Stimulated activated CD4-positive, alpha-beta T cell treated with anti-CD3 and anti-CD28 coated beads, Interleukin-12 subunit alpha, Interleukin-12 subunit beta, amount 100 ng/mL, for 24 hours (primary cell): ENCODE measurements at places on chromosomes 7 and 10.

DNA sequence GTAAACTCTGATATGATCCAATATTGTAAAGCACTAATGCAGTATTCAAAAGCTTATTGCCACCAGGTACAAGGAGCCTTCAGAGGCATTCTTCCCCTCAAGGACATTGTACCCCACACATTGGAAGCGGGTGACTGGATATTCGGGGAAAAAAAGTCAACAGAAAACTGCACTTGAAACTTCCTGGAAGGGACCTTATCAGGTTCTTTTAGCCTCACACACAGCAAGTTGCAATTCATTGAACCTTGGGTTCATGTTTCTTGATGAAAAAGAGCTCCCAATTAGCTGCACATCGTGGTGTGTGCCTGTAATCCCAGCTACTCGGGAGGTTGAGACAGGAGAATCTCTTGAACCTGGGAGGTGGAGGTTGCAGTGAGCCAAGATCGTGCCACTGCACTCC, 16.4 kb upstream of the MICU1 start:
- no peak for DNase-seq

- no peak for DNase-seq
Observed at GRCh38 chr7:44540592-44541027, 520 bp downstream of the NPC1L1 start.

DNA sequence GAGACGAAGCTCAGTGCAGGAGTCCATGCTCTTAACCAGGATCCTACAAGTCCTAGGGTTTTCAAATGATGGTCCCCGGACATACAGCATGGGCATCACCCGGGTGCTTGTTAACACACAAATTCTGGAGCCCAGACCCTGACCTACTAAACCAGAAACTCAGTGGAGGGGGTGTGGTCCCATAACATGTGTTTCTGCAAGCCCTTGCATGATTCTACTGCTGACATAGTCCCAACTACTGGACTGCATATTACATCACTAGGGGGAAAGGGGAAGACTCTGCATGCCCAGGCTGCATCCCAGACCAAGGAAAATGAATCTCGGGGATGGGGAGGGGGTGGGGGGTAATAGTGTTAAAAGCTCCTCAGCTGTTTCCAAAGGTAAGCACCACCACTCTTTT, 40.3 kb downstream of the GRB10 start:
- no peak for DNase-seq

- no peak for DNase-seq
Observed at GRCh38 chr7:49986191-49986590, 106.9 kb downstream of the ZPBP start.

- no peak for DNase-seq
Observed at GRCh38 chr10:44326474-44327030, 58.3 kb downstream of the CXCL12 start.

- DNase-seq, result no peak
Observed at GRCh38 chr10:2985729-2986232, 81.6 kb upstream of the PFKP start.

GRCh38 chr10:114110174-114110972, 63.6 kb downstream of the CCDC186 start:
- DNase-seq, result no peak

- DNase-seq, result no peak
Observed at GRCh38 chr7:36103837-36104561, 49.1 kb upstream of the EEPD1 start.

DNA sequence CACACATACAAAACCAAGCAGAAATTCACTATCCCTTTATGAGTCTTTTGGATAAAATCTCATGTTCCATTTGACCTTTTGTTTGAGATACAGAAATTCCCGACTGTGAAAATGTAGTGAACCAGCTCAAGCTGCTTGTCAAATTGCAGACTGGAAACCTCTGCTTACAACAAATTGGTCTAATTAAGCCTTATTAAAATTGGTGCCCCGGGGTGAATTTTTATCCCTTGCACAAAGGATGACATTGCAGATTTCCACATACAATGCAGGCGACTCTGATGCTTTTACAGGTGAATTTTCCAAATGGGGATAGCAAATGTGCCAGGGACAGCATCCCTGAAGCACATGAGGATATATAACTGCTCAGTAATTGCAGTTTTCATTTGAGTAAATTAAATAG, 257.3 kb downstream of the BMPER start:
- no peak for DNase-seq

- DNase-seq, result no peak
Observed at GRCh38 chr7:46600340-46600739, 679.3 kb upstream of the IGFBP3 start.

- DNase-seq, result no peak
Observed at GRCh38 chr10:10803278-10803677, 214.4 kb upstream of the CELF2 start.

DNA sequence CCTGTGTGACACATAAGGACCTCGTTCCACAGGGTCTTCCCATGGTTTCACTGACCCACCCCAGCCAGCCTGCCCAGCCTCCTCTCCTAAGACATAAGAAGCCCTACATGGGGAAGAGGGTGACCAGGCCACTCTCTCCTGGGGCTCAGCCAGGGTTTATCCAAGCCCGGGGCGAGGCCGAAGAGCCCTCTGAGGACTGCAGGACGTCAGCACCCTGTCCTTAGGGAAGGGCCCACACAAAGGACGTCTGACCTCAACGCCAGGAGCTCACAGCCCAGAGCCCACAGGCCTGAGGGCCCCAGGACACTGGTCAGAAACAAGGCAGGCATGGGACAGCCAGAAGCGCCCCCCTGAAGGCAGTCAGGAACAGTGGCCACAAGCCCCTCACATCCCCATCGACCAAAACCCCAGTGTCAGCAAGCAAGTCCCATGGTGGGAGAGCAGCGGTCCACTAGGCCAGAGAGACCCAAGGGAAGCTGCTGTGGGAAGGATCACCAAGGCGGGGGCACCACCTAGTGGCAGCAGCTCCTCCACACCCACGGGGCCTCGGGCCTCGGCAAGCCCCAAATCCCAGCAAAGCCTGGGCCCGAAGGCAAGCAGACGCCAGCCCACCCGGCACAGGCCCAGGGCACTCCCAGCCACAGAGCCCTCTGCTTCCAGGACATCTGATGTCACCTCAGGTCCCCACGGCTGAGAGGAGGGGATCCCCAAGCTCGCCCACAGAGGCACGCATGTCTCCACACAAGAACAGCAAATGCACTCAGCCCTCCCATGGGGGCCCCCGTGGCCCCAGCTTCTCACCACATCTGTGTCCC, 23.4 kb downstream of the MAD1L1 start:
- no peak for DNase-seq

DNA sequence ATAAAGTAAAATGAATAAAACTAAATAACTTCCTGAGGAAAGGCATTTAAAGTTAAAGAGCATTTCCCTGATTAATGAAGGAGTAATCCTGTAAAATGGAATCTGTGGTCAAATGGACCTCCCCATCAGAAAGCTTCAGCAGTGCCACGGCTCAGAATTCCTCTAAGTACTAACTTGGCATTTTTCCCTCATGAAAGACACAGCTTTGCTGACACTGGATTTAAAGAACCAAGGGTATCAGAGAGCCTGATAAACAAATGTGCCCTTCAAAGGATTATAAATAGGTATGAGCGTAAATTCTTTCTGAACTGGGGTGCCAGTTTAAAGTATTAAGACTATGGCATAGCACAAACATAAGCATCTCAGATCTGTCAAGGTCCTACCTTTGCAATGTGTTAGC, 24.2 kb upstream of the RNF148 start:
- DNase-seq, result no peak

DNA sequence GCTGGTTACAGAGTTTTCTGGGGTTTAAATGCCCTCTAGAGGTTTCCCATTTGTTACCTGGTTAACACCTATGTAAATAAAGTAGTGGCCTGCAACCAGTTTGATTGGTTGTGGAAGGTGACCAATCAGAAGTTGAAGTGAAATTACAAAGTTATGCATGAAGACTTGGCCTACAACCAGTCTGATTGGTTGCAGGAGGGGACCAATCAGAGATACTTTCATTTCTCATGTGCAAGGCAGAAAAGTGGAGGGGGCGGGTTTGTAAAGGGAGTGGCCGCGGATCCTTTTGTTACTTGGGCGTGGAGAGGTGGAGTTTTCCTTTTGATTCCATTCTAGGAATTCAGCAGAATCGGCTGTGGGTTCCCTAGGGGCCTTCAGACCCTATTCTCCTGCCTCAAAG, 80.8 kb downstream of the SEC23IP start:
- no peak for DNase-seq

DNA sequence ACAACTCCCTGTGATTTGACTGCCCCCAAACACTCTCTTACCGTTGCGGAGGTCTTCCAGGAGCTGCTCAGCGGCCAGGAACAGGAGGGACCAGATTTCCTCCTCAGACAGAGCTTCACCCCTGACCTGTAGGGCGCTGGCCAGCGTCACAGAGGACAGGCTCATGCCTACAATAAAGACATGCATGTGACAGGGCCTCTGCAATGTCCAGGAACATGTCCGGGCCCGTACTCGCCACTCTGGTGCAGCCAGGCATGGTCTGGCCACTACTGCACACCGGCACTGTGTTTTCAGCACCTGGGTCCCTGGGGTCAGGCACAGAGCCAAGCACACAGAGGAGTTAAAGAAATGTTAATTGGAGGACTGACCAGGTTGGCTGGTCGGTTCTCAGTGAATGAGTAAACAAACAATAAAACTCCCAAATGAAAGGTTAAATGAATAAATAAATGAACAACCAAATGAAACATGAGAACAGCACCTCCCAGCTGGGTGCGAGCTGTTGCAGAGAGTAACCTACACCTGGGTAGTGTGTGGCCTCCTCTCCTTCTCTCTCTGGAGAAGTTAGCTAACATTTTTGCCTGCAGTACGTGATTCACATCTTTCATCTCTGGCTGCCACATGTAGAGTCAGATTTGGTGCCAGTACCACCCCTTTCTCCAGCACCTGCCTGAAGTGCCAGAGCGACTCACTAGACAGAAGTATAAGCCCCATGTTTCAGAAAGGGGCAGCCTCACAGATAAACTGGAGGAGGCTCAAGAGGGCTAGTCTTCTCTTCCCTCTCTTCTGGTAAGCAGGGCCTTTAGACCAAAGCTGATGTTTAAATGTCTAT, 22.8 kb downstream of the FRMPD2 start:
- no peak for DNase-seq

DNA sequence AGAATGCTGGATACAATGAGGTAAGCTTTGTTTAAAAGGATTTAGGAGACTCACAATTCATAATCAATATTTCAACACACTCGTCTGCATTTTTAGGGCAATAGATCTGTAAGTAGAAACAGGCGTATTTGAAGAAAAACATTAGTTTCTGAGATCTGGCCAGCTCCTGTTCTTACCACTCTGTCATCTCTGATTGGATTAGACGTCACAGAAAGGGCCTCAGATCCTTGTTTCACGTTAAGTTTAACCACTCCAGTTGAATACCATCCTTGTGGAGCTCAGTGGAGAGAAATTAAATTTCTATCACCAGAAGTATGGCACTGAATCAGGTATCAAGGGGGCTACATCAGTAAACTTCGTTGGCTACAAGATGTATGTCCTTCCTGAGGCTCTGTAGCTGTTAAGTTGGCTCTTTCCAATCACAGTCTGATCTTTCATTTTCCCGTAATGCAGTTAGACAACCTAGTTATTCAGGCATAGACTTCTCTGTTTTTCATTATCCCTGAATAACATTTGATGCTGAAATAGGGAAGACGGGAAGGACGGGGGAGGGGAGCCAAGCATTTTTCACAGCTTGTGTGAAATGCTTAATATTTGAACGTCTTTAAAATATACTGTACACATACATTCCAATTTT, 659.2 kb upstream of the GALNT17 start:
- no peak for DNase-seq

DNA sequence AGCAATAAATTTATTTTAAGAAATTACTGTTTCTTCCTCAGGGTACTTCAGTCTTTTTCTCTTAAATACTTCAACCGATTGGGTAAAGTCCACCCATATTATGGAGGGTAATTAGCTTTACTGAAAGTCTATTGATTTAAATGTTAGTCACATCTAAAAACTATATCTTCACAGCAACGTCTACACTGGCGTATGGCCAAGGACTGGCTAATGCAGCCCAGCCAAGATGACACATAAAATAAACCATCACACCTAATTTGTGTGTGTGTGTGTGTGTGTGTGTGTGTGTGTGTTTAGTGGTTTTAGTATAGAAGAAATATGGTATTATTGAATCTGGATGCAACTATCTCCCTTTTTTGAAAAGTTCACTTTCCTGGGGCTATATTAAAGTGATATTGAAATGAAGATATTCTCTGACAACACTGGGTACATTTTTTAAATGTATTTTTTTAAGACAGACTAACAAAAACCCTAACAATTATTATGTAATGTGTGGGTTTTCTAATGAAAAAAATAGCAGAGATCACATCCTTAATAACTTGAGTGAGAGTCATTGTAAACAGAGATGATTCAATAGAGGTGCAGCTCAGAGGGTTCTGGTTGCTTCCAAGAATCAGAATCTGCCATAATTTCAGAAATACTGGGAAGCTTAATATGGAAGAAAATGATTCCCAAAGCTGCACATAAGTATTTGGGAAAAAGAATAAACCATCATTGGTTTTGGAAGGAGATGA, 584.2 kb upstream of the MBL2 start:
- no peak for DNase-seq

DNA sequence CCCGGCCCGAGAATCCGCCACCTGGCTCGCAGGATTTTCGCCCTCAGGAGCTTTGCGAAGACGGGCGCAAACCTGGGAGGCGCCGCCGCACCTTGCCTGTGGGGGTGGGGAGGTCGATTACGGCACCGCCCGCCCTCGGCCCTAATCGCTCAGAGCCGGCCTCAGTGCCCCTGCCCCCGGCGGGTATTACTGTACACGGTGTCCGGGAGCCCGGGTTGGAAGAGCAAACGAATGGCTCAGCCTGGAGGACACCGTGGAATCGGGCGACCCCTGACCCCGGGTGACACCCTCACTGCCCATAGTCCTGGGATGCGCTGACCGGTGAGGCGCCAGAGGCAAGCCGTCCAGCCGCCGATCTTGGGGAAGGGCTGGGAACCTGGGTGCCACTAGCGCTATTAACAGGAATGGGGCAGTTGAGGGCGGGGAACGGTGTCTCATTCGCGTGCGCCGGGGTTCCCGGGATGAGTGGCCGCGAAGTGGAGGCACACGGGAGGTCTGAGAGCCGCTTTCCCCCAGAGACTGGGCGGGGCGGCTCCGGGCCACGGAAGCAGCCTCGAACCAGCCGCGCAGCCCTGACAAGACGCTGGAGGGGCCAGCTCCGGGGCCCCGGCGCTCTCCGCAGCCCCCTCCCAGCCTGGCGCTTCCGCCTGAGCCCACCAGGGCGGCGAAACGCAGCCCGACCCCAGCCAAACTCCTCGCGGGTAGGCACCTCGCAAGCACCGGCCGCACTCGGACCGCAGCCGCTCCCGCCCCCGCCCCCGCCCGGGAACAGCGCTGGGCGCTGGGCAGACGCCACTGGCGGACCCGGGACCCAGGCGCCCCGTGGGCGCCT, 167.5 kb downstream of the NRF1 start:
- DNase-seq, result no peak

DNA sequence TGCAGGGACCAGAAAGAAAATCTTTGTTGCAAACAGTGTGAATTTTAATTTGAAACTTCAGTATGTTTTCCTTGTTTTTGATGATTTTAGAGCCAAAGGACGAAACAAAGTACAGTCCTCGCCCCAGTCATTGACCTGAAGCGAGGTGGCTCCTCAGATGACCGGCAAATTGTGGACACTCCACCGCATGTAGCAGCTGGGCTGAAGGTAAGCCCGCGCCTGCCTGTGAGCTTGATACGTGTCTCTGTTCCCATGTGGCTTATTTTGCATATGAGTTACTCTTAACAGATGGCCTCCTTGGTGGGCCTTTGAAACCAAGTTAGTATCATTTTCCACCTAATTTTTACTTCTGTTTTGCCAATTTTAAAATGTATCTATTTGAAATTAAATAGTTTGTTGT, 12.3 kb downstream of the RBM17 start:
- no peak for DNase-seq
